PC-3 (cell line): ENCODE measurements at places on chromosomes 16 and 17. TPM values are rescaled to one million over a fixed set of nuclear protein-coding genes. Genes with fewer than 3 reads are reported as not detected.

FBXO47 gene
- not detected in 2 replicates for total RNA-seq

MILR1 gene
- 10.1 and 13.3 TPM in 2 replicates for total RNA-seq

CACNG3 gene
- total RNA-seq = not detected in 2 replicates

OR1A1 gene
- not detected in 2 replicates for total RNA-seq

HES7 gene
- total RNA-seq = 2.9 TPM in 1 of 2 replicates, not detected in the other

TNFRSF17 gene
- total RNA-seq = not detected in 2 replicates

CUEDC1 gene
- total RNA-seq = 31.6 and 53.4 TPM in 2 replicates

PIRT gene
- not detected in 2 replicates for total RNA-seq

NPIPB8 gene
- 1.1 TPM in 1 of 2 replicates, not detected in the other for total RNA-seq

NKIRAS2 gene
- total RNA-seq = 39.4 and 46.6 TPM in 2 replicates

NOD2 gene
- 0.07 TPM in 1 of 2 replicates, not detected in the other for total RNA-seq

CCL17 gene
- not detected in 2 replicates for total RNA-seq

CIBAR2 gene
- not detected in 2 replicates for total RNA-seq

KRTAP4-6 gene
- not detected in 2 replicates for total RNA-seq

KRTAP16-1 gene
- not detected in 2 replicates for total RNA-seq

TNRC6A gene
- 16.2 and 20.3 TPM in 2 replicates for total RNA-seq

ARL4D gene
- 14.3 and 19.8 TPM in 2 replicates for total RNA-seq

ERI2 gene
- total RNA-seq = 13.2 and 15.4 TPM in 2 replicates

SP6 gene
- total RNA-seq = 3.1 and 3.9 TPM in 2 replicates

GALR2 gene
- 0.69 and 2.2 TPM in 2 replicates for total RNA-seq

SLC5A10 gene
- total RNA-seq = not detected in 2 replicates

KRT36 gene
- not detected in 2 replicates for total RNA-seq

ZNF385C gene
- 0.04 and 0.17 TPM in 2 replicates for total RNA-seq

PARN gene
- 29.0 and 34.7 TPM in 2 replicates for total RNA-seq

STARD3 gene
- total RNA-seq = 30.5 and 56.4 TPM in 2 replicates

GPR139 gene
- total RNA-seq = not detected in 2 replicates

KRT23 gene
- total RNA-seq = not detected in 2 replicates

HS3ST3A1 gene
- total RNA-seq = 47.6 and 65.4 TPM in 2 replicates

EXOC3L1 gene
- not detected in 2 replicates for total RNA-seq

RASL10B gene
- total RNA-seq = 0.52 and 0.77 TPM in 2 replicates

NKD1 gene
- 0.06 and 0.07 TPM in 2 replicates for total RNA-seq
